ENCODE measurements at places on chromosomes 2 and 18.

- no peak for DNase-seq
These were observed 23.4 kb downstream of the BMP10 start for GRCh38 chr2:68847751-68848150.

- DNase-seq, result no peak
These were observed 367.0 kb downstream of the RND3 start for GRCh38 chr2:150120326-150120955.

DNA sequence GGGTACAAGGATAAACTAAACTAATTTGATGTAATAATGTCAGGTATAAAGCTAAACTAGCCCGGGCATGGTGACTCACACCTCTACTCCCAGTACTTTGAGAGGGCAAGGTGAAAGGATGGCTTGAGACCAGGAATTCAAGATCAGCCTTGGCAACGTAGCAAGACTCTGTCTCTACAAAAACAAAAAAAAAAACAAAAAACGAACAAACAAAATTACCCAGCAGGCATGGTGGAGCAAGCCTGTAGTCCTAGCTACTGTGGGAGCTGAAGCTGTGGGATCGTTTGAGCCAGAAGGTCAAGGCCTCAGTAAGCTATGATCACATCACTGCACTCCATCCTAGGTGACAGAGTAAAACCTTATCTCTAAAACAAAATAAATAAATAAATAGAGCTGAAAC lies 131.8 kb upstream of the KYNU start:
- peak; percentile 67 for DNase-seq

- no peak for DNase-seq
These were observed 53.8 kb upstream of the RBBP8 start for GRCh38 chr18:22879293-22879692.

DNA sequence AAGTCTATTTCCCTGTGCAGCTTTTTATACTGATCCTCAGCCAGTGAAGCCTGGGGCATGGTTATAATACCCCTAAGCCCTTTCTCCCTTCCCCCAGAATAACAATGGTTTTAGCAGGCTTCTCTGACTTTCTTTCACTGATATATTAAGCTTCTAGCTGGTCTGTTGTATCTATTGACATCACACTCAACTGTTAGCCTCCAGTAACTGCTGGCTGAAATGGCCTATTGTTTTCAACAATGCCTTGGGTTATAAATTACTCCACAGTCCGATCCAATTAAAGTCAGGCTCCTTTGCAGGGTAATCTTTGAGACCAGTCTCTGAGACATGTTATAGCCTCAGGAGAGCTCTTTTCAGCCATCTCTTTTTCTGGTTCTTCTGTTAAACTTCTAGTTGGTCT lies 2.9 kb upstream of the SLC9A4 start:
- DNase-seq, result no peak

GRCh38 chr2:38581193-38582147 lies 21.3 kb downstream of the HNRNPLL start:
- peak; percentile 44 for DNase-seq

GRCh38 chr2:192885569-192886160 lies 690.9 kb upstream of the TMEFF2 start:
- DNase-seq, result no peak

GRCh38 chr2:14304326-14304725 lies 328.2 kb upstream of the LRATD1 start:
- no peak for DNase-seq

DNA sequence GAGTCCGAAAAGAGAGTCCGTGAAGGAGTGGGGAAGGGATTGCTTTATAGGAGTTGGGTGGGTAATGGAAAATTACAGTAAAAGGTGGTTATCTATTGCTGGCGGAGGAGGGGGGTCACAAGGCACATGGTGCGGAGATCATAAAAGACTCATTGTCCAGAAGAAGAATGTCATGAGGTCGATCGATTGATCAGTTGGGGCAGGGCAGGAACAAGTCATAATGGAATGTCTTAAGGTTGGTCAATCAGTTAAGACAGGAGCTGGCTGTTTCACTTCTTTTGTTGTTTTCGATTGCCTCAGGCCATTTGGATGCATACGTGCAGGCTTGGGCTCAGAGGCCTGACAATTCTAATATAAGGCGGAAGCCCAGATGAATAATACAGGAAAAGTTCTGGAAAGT lies 473.0 kb upstream of the TNP1 start:
- DNase-seq, result no peak

- no peak for DNase-seq
These were observed 27.4 kb upstream of the SNORC start for GRCh38 chr2:232842689-232843088.

DNA sequence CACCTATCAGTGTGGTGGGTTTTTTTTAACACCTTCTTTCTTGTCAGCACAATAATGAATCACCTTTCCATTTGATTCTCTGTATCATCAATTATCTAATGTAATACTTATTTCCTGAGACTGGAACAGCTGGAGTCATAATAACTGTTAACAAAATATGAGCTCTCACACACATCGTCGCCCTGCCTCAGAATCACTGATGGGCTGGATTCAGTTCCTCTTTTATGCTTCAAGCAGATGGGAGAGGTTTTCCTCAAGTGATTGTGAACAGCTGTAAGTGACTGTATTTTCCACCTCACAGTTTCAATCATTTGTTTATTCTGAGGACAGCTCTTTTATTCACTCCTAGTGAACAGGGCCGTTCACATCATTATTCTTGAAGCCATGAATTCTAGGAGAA lies 330.2 kb downstream of the DSC3 start:
- DNase-seq, result no peak

DNA sequence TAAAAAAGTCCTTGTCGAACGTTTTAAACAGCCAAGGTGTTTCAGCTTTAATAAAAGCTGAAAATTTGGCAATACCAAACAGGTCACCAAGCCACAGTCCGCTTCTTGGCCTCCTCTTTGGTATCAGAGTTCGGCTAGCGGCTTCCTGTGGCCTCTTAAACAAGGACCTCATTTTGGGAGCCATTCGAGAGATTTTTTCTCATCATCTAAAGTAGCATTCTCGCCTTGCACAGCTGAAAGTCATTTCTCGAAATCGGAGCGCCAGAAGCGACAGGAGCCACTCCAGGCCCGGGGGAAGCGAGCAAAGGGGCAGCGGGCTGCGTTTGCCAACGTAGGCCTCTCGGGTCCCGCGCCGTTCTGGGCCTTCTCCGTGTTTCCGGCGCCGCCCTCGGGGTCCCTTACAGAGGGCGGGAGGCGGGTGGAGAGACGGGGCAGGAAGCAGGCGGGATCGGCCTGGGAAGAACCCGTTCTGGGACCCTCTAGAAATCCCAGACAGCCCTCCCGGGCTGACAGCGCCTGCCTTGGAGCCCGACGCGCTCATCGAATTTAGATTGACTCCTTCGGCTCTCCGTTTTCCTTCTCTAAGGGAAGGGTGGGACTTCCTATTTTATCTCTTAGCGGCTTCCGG lies 522 bp upstream of the ZNF407 start:
- DNase-seq, result no peak

GRCh38 chr2:17104454-17104853 lies 413.8 kb downstream of the RAD51AP2 start:
- DNase-seq, result no peak
